ENCODE measurements at places on chromosomes 2 and 18. TPM values are rescaled to one million over a fixed set of nuclear protein-coding genes. Genes with fewer than 3 reads are reported as not detected.

The KHK gene
- 1.5 TPM for total RNA-seq

The BCL11A gene
- not detected for total RNA-seq

The EFHD1 gene
- not detected for total RNA-seq

The RABL2A gene
- total RNA-seq = 13.9 TPM

The RAX gene
- not detected for total RNA-seq

The GCG gene
- not detected for total RNA-seq

The GPATCH11 gene
- total RNA-seq = 7.6 TPM

The VAMP8 gene
- total RNA-seq = 0.59 TPM

The CROCC2 gene
- 0.20 TPM for total RNA-seq

The MGAT4A gene
- total RNA-seq = not detected

The DSG4 gene
- not detected for total RNA-seq

The GKN1 gene
- total RNA-seq = not detected

The ANKRD30BL gene
- not detected for total RNA-seq

The CEBPZ gene
- 43.0 TPM for total RNA-seq

The CPLX4 gene
- not detected for total RNA-seq

The GATA6 gene
- 1.5 TPM for total RNA-seq

The CGREF1 gene
- 14.3 TPM for total RNA-seq

The STEAP3 gene
- total RNA-seq = 90.5 TPM

The C2orf81 gene
- 0.98 TPM for total RNA-seq

The TBC1D8 gene
- 106 TPM for total RNA-seq

The CCDC141 gene
- total RNA-seq = under 0.01 TPM

The CYBRD1 gene
- 100 TPM for total RNA-seq

The TCF7L1 gene
- total RNA-seq = 2.2 TPM

The BCL2 gene
- total RNA-seq = 5.3 TPM

The GRP gene
- not detected for total RNA-seq

The SLC9A4 gene
- total RNA-seq = not detected

The GRB14 gene
- total RNA-seq = 0.37 TPM

The VWA3B gene
- not detected for total RNA-seq

The RGPD8 gene
- 3.7 TPM for total RNA-seq

The CYP1B1 gene
- 145 TPM for total RNA-seq

The RGPD4 gene
- not detected for total RNA-seq

The SYT4 gene
- not detected for total RNA-seq

The ALPP gene
- total RNA-seq = not detected

The RAB6C gene
- not detected for total RNA-seq

The TUBB8B gene
- total RNA-seq = not detected

The MOGAT1 gene
- total RNA-seq = not detected

The TDRD15 gene
- not detected for total RNA-seq

Data from subcutaneous preadipocyte (primary cell).